Stimulated activated CD4-positive, alpha-beta T cell treated with anti-CD3 and anti-CD28 coated beads, Interleukin-1b, Interleukin-23, amount 100 ng/mL, for 1 hour (primary cell): ENCODE measurements at places on chromosomes 4 and X.

GRCh38 chrX:53714580-53715345, 28.2 kb upstream of the HUWE1 start:
- DNase-seq = no peak

DNA sequence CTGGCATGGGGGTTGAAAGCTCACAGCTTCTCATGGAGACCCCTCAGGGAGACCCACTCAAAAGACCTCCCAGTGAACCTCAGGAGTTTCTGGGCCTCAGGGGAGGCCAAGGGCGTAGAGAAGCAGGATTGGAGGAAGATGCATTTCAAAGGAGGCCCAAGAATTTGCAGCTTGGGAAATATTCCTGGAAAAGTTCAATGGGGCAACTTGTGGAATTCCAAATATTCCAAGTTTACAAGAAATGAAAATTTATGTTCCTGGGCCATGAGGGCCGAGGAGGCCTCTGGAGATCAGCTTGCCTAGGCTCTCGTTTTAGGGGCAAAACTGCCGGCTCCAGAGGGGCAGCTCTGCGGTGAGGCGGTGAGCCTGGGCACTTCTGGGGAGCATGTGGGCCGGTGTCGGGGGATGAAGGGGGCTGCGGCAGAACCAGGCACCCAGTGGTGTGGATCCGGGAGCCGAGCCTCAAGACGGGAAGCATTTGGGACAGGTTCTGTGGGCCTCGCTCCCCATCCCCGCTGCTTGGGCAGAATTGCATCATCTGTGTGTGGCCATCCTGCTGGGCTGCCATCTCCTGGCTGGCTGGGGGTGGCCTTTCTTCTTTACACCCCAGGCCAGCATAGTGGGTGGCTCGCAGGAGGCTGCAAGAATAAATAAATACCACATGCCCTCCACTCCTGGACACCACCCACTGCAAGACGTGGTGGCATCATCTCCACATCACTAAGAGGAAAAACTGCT, 54.6 kb upstream of the GPR78 start:
- DNase-seq = no peak

- DNase-seq = no peak
These were observed 2.8 kb downstream of the RTL5 start for GRCh38 chrX:72128881-72129280.

DNA sequence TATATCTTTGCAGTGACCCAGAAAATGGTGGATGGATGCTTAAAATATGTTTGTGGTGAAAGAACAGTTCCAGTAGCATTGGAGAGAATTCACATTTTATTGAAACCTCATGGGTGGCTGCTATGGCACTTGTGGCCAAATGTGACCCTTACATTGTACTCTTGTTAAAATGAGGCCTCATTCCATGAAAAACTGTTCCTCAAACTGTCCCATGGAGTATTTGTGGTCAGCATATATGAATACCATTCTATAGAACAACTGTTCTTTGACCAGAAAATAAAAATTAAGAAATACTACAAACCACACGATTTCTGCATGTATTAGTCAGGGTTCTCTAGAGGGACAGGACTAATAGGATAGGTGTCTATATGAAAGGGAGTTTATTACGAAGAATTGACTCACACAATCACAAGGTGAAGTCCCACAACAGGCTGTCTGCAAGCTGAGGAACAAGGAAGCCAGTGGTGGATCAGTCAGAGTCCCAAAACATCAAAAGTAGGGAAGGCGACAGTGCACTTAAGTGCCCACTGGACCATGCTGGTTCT, 35.1 kb downstream of the GEMIN8 start:
- DNase-seq = no peak

DNA sequence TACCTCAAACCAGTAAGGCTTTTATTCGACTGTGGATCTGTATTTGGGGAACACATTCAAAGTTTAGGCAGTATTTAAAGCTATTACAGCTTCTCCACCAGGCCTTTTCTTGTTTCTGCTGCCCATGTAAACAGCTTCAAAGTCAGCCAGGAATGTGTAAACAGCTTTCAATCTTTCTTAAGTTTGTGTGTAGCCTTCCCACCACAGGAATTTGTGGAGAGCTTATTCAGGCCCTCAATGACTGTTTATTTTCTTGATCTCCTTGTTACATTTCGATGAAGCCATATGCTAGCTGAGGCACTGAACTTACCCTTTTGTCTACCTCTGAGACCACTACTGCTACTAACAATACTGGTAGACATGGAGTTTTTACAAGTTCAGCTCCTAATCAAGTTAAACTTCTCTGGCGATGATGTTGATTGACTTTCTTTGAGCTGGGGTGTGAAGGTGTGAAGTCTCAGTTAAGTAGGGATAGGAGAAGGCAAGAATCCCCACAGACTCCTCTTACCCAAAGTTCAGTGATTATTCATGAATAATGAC, 72.6 kb downstream of the NWD2 start:
- no peak for DNase-seq

GRCh38 chr4:138835832-138836533, 179.6 kb upstream of the NOCT start:
- no peak for DNase-seq

DNA sequence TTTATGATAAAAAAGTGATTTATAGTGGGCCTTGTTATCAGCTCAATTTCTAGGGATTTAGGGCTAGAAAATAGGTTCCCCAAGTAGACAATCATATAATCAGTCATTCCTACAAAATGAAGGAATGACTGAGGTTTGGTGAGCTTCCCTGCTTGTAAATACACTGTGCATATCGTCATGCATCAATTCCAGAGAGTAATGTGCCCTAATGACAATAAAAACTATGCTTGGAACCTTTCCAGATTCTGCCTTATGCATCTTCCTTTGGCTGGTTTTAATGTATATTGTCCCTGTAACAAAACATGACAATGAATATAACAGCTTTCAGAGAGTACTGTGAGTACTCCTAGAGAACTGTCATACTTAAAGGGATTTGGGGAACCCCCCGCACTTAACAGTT, 1310.9 kb downstream of the PCDH7 start:
- no peak for DNase-seq

DNA sequence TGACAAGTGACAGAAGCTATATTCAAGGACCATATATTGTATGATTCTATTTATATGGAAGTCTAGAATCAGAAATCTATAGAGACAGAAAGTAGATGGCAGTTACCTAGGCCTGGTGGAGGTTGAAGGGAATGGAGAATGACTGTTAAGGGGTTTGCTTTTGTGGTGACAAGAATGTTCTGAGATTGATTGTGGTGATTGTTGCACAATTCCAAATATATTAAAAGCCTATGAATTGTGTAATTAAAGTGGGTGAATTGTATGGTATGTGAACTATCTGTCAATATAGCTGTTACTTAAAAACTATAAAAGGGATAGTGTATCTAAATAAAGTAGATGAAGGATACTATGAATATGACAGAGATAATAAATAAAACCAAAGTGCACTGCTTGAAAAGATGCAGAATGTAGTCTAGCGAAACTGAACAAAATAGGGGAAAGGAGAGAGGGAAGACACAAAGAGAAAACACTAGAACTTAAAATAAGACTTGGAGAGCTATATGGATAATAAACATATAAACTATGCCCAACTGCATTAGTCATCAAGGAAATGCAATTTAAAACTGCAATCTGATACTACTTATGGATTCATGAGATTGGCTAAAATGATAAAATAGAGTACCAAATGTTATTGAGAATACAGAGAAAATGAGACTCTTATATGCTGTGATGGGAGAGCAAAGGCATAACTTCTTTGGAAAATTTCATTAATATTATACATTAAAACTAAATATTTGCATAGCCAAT, 82.1 kb upstream of the BANK1 start:
- DNase-seq = no peak

- no peak for DNase-seq
These were observed 261.6 kb downstream of the EVC2 start for GRCh38 chr4:5446595-5447226.

- no peak for DNase-seq
These were observed 187.7 kb downstream of the RAP1GDS1 start for GRCh38 chr4:98448908-98449307.

GRCh38 chrX:77527233-77528001, 80.2 kb downstream of the FGF16 start:
- no peak for DNase-seq

GRCh38 chr4:51932261-51932660, 87.9 kb downstream of the LRRC66 start:
- no peak for DNase-seq

GRCh38 chr4:186669159-186669731, 54.4 kb downstream of the FAT1 start:
- DNase-seq = no peak

DNA sequence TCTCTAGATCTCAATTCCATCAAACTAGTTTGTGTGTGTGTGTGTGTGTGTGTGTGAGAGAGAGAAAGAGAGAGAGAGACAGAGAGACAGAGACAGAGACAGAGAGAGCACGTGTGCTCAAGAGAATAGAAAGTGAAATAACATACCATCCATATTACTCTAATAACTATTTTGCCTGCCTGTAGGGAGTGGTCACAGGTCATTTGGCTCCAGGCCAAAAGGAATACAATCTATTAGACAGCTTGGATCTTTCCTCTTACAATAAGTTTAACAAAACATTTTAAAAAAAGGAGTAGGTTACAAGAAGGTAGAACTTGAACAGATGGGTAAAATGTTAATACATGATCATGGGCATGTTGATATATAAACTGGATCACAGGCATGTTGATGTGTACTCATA, 76.2 kb downstream of the COL4A6 start:
- no peak for DNase-seq

DNA sequence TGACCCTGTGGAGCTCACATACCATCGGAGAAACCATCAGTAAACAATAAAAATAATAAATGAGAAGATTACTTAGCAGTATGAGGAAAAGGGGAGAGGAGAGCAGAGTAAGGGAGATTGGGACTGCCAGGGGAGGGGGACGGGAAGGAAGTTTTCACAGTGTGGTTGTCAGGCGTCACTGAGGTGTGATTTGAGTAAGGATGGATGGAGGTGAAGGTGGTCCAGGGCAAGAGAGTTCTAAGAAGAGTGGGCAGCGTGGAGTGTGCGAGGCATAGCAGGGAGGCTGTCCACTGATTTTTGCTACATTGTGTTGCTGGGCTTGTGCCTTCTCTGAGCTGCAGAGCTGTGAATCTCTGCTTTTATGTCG, 119.1 kb downstream of the HPGD start:
- no peak for DNase-seq

DNA sequence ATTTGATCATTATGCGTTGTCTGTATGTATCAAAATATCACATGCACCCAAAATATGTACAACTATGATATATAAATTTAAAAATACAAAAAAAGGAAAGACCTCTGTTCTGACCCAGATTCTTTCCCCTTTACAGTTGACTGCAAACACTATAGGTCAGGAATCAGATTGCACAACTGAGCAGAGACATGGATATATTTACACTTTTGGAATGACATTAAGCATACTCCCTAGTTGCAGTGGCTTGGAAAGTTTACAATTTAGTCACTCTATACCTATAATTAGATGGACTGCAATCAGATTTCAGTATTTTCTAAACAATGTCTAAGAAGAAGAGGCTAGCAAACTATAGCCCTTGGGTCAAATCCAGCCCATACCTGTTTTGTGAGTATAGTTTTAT, 98.5 kb upstream of the INPP4B start:
- DNase-seq = no peak

DNA sequence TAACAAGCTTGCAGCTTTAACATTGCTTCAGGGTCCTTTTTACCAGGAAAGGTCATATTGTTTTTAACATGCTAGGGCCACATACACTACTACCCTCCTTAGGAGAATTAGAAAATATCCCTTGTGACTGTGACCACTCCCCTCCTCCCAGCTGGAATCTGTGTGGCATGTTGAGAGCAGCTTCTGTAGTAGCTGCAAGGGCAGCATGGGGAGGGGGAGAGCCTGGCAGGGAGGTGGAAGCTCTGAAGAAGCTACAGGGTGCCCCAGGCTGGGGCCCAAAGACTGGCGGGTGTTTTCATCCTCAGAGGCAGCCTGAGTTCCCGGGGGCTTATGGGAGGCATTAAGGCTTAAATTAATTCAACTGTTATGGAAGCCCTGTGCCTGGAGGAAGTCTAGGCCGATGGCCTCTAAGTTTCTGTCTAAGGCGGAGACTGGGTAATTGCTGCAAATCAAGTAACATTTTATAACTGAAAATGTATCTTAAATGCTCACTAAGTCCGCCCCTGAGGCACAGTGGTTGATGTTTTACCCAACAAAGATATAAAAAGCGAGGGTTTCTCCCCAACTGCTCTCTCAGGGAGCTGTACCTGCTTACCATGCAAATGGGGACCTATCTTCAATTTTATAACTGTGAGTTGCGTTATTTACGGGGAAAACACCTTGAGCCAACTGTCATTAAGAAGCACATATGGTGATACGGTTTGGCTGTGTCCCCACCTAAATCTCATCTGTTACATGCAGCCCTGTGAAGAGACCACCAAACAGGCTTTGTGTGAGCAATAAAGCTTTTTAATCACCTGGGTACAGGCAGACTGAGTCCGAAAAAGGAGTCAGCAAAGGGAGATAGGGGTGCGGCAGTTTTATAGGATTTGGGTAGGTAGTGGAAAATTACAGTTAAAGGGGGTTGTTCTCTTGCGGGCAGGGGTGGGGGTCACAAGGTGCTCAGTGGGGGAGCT, 37.4 kb upstream of the STS start:
- no peak for DNase-seq

DNA sequence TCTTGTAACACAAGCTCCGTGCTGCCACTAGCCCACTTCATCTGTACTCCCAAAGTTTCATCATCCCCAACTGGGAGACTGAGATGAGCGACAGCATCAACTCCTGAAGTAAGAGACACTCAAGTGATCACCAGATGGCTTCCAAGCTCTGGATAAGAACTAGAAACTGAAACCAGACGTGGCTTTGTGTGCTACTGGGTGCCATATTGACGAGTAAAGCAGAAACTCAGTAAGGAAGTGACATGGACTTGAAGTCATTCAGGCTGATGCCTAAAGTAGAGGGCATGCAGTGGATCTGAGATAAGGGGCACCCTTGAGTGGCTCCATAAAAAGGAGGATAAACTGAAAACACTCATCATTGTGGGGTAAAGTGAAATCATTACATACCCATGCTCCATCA, 72.4 kb downstream of the PCYT1B start:
- DNase-seq = no peak

DNA sequence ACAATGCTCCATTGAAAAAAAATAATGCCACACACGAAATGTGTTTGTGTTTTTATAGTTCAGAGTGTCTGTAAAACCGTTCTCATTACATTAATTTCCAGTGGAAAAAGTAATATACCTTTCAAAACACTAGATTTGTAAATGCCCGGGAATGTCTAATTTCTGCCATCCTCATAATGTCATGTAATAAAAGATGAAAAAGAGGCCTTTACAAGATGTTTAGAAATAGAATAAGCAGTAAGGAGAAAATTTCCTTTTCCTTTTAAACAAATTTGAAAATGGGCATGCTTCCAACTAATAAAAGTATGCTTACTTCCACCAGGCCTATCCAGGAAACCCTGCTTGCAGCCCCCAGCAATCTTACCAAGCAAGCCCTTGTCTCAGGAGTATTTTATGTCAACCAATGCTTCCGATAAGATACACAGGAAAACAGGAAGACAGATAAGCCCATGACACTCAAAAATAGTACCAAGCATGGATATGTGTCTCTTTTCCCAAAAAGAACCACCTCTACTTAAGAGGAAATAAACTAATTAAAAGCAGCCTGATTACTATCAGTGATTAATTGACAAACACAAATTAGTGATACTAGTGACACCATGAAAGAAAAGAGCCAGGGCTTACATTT, 894.7 kb upstream of the INTU start:
- no peak for DNase-seq
